Ovary (tissue), 10 donors: ENCODE measurements at places on chromosomes 5 and 9. TPM values are rescaled to one million over a fixed set of nuclear protein-coding genes. Genes with fewer than 3 reads are reported as not detected.

DNA sequence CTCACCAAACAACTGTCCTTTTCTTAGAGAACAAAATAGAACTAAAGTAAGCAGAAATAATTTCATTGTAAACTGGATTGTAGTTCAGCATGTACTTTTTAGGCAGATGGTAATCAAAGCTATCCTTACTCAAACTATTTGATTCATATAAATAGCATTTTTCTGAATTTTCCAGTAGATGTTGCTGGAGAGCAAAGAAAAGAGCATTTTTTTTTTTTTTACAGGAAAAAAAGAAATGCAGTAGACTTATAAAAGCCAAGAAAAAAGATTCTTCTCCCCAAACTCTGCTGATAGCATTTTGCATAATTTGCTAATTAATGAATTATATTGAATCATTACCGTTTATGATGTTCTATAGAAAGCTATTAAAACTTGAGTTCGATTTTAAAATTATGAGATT lies 715.3 kb upstream of the WWC1 start:
- DNase-seq = no peak

GRCh38 chr9:36328798-36329411 lies 70.7 kb upstream of the GNE start:
- DNase-seq = no peak

Gene CARD6
- 6.3 TPM for total RNA-seq

DNA sequence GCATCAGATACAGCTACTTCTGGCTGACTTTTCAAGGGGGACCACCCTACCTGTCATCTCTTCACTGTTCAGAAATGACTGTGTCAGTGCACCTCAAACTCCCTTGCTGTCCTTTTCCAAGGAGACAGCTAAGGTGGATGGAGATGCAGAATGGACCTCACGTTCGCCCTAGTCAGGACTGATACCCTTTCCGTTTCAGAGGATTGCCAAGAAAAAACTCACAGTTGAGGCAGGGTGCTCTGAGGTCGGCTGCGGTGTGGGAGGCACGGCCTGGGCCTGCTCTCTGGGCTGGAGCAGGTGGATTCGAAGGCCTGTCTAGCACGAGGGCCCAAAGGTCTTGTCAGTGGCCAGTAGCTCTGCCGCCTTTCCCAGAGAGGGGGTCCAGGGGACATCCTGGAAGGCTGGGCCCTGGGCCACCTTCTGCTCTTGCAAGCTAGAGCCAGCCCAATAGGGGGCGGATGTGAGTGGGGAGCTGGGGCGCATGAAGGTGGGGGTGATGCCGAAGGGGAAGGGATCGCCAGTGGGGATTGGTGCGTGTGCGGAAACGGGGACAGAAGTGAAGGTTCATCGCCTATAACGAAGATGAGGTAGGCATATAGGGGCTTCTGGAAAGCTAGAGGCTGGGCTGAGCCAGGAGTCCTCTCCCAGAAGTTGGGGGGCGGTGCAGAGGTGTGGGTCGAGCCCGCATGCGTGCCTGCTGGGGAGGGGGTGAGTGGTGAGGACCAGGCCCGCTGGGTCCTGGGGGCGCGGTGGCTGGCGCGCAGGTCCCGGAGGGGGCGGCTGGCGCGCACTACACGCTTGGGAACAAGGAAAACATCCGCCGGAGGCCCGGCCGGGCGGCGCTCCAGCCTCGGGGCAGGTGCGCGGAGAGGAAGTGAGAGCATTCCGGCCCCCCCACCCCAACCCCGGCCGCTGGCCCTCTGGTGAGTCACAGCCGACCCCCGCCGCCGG lies 2.5 kb upstream of the MSMP start:
- DNase-seq = peak; percentile 81

DNA sequence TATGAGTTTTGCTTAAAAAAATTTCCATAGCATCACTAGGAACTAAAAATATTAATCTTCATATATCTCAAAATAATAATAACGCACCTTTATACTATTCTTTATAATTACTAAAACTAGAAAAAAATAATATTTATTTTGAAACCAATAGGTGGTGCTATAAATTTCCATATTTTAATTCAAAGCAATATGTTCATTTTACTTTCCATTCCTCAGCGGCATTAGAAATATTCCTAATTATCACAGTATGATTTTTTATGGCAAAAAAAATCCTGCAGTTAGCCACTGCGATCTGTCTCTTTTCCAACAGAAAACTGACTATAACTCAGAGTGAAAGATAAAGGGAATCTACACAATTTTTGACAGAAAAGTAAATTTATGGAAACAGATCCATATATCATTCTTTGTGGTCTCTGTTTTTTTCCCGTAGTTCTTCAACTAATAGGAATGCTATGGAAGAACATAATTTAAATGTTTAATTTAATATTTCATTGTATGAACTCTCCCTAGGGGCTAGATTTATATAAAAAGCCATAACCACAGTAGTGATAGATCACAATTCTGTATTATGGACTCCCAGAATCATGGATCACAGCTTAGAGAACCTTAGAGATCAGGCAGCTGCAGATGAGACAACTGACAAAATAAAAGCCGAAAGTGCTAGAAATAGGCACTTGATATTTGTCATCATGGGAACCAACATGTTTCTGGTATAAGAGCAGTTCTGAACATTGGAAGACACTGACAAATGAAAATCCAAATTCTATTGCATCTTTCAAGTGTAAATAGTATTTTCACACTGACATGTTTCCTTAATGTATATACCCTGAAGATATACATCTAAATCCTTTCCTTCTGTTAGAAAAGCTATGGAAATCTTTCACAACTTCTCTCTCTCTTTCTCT lies 167.7 kb upstream of the MPDZ start:
- DNase-seq = no peak

DNA sequence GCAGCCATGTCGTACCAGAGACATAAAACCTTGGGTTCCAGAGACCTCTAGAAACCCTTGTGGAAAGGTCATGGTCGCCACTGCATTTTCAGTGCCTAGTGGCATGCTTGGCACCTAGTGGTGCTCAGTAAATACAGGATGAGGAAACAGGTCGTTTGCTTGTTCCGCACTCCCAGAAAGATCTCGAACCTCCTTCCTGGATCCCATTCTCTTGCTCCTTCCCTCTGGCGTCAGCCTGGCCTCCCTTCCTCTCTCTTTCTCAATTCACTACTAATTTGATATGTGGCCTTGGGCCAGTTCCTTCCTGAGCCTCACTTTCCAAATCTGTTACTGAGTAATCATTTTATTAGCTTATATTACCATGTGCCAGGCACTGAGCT lies 4.4 kb downstream of the NDST1 start:
- DNase-seq = peak; percentile 54

- peak; percentile 25 for DNase-seq
Measured at GRCh38 chr5:37839407-37840052, at the start of gene GDNF. GDNF (minus strand) TSS chr5:37840041; CDS start chr5:37834796, 5,245 bp downstream.

- no peak for DNase-seq
Measured at GRCh38 chr9:32918628-32919027, 82.8 kb downstream of the APTX start.

Gene MARCOL
- total RNA-seq = not detected

GRCh38 chr5:91145333-91145620 lies 237.8 kb downstream of the ARRDC3 start:
- no peak for DNase-seq

- DNase-seq = no peak
Measured at GRCh38 chr5:69293882-69294281, 38.7 kb downstream of the CCDC125 start.
